ENCODE measurements at places on chromosomes 6 and 20. TPM values are rescaled to one million over a fixed set of nuclear protein-coding genes. Genes with fewer than 3 reads are reported as not detected.

DNA sequence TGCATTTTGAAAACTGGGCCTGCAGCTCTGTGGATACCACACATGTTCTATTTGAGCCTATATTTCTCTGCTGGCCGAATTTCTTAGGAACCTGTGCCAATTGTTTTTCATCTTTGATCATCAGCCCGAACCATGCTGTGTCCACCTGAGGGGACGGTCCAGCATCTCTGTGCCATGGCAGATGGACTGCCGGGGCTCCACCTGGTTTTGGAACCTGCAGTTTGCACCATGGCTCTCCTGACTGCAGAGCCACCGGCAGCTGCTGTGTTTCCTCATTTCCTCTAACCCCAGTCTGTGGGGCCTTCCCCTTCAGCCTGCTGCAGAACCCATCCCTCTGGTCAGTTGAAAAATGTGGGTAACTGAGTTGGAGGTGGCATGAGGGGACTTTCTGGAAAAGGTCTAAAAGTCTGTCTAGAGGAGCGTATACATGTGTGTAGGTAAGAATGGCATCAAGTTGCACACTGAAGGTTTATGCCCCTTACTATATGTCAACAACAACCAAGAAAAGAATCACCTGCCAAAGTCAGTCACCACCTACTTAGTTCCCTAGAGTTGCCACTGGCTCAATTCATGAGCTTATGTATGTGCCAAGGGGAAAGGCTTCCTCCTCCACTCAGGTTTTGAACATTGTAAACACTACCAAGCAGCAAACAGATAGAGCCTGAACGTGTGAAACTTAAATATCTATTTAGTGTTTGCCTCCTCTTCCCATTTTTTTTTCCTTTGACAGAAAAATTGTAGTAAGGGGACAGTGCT, 548.2 kb downstream of the PRKN start:
- no peak for DNase-seq
- no peaks in the 10 kb centered on the region for H3K4me1 ChIP-seq
- H3K27ac ChIP-seq, result no peak overlapping the region
- H3K4me3 ChIP-seq, result no peak overlapping the region

Gene GLP1R
- total RNA-seq, result 5.7 TPM

DNA sequence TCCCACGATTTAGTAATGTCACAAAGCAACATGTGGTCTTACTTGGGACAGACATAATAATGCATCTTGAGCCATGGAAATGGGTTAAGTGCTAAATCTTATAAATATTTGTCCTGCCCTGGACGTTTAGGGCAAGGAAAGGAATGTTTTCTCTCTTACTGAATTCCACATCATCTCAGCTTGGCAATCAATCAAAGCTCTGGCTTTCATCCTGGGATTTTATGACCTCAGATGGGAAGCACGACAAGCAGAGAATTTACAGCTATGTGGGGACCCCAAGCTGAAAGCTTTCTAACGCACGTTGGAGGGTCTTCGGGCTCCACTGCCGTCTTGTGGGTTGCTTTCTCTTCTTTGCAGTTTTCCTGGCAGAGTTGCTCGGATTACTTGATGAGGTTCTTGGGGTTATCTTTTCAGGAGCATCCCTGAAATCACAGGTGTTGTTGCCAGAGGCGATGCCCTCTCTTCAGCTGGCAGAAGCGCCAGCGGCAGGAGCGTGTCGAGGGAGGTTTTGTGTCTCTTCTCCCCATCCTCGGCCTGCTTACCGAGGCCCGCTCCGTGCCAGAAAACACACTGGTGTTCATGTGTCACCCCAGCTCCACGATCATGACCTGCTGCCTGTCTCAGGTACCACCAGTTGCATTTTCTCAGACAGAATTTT, 73.4 kb upstream of the FRMD1 start:
- no peaks in the 10 kb centered on the region for H3K36me3 ChIP-seq
- no peak for DNase-seq
- H3K27me3 ChIP-seq, result no peaks in the 10 kb centered on the region
- H3K4me1 ChIP-seq, result peaks cover 5% of the 10 kb centered on the region
- no peak overlapping the region for H3K4me3 ChIP-seq

Gene HLA-DRB1
- total RNA-seq, result 20.5 TPM

GRCh38 chr6:43074847-43075669, 1.1 kb upstream of the PTK7 start:
- DNase-seq, result no peak
- no peak overlapping the region for H3K27ac ChIP-seq
- no peaks in the 10 kb centered on the region for H3K27me3 ChIP-seq
- H3K4me3 ChIP-seq, result no peak overlapping the region

DNA sequence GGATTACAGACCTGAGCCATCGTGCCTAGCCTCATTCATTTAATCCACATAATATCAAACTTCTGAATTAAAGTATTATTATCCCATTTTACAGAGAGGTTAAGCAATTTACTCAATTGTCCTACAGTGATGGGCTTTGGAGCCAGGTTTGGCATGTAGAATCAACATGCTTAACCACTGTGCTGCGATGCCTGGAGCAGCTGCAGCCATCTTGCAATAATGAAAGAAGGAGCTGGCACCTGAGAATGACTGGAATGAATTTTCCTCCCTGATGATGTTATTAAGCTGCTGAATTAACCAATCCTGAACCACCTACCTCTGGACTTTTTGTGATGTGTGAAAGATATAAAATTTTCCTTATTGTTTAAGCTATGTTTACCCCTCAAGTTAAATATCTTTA, 13.1 kb upstream of the CCND3 start:
- H3K27ac ChIP-seq, result no peak overlapping the region
- no peaks in the 10 kb centered on the region for H3K36me3 ChIP-seq
- H3K4me3 ChIP-seq, result no peak overlapping the region
- H3K4me1 ChIP-seq, result no peaks in the 10 kb centered on the region

DNA sequence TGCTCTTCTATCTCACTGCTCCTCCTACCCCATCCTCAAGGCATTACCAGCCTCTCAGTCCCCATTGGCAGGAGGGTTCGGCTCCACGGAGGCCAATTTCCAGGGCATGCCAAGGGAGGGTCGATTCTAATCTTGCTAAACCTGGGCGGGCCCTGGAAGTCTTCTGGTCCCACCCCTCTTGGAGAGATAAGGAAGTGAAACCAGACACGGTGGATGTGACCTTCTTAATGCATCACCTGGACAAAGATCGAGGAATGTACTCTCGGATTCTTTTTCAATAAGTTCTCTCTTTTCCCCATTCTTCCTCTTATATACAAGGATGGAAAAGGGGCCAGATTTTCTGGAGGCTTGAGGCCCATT, 112.2 kb upstream of the ARMC2 start:
- H3K36me3 ChIP-seq, result no peaks in the 10 kb centered on the region
- DNase-seq, result no peak
- H3K4me1 ChIP-seq, result peaks cover 28% of the 10 kb centered on the region
- no peak overlapping the region for H3K4me3 ChIP-seq

DNA sequence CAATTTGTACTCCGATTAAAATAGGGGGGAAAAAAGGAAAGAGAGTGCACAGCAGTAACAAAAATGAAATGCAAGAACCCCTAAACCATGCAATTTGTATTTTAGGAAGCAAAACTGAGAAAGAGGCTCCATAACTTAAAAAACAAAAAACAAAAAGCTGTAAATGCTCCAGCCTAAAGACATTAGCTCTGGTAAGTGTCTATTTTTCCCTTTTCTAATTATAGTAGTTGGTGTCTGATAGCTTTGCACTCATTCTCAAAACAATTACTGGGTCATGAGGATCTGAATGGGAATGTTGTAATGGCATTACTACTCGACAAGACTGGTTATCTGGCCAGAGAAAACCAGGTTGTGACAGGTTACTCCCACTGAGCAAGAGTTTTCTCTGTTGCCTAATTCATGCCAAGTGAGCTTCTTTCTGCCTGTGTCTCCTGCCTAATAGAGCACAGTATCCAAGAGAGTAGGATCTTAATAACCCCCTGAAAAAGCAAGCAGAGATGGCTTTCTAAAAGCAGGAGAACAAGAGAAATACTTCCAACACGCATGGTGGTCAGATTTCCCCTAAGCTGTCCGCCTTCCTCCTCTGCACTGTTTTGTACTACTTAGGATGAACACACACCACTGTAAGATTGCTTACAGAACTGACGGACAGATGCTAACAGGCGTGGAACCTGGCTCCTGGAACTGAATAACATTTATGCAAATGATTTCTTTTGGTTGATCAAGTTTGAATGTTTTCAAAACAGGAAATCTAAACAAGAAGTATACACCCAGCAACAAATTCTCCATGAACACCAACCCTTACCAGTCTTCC, 86.4 kb downstream of the FKBP5 start:
- peak overlapping the region; percentile 91 for H3K27ac ChIP-seq
- H3K4me3 ChIP-seq, result no peak overlapping the region
- H3K4me1 ChIP-seq, result peaks cover 48% of the 10 kb centered on the region
- H3K27me3 ChIP-seq, result no peaks in the 10 kb centered on the region
- H3K36me3 ChIP-seq, result no peaks in the 10 kb centered on the region

DNA sequence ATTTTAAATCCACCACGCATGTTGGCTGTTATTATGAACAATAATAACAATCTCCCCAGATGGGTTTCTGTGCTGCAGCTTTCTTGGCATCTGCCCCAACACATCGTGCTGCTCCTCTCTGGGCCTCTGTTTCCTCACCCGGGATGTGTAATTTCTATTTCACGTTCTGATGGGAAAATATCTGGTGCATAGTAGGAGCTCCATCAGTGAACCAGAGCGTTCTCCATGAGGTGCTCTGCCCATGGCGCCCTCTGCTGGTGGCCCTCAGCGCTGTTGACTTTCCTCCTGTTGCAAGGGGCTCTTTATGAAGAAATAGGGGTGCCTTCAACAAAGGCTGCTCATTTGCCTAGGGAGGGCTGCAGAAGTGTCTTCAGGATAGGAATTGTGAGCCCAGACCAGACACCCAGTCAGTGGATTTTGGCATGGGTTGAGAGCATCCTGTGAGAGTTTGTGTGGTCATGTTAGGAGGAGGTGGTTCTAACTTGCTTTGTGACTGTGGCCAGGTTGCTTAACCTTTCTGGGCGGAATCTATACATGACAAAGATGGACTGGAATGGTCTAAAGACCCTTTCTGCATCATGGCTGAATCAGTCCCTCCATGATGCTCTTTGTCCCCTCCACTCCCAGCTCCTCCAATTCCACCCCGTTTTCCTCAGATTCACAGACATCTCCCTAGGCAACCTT, 8.1 kb downstream of the SCRT2 start:
- DNase-seq, result peak; percentile 40
- no peaks in the 10 kb centered on the region for H3K36me3 ChIP-seq
- H3K27me3 ChIP-seq, result peaks cover 15% of the 10 kb centered on the region
- H3K4me3 ChIP-seq, result no peak overlapping the region
- H3K27ac ChIP-seq, result no peak overlapping the region

Gene PRIM2
- 5.3 TPM for total RNA-seq

DNA sequence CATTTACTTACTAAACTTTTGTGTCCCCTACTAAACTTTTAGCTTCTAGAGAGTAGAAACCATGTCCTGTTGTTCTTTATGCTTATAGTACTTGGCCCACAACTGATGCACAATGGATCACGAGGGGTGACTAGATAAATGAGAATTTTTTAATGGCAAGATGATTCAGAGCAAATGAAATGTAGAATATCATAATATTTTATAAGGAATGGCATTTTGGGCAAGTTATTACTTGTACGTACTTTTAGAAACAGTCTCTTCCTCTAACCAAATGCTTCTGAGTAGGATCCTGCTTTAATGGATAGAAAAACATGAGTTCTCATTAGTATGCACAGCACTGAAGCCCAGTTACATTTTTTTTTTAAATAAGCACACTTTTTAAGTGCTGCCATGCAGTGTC, 336.3 kb downstream of the NRN1 start:
- no peaks in the 10 kb centered on the region for H3K4me1 ChIP-seq
- H3K27me3 ChIP-seq, result no peaks in the 10 kb centered on the region
- no peak overlapping the region for H3K27ac ChIP-seq
- no peak for DNase-seq
- no peak overlapping the region for H3K4me3 ChIP-seq
- H3K36me3 ChIP-seq, result no peaks in the 10 kb centered on the region

DNA sequence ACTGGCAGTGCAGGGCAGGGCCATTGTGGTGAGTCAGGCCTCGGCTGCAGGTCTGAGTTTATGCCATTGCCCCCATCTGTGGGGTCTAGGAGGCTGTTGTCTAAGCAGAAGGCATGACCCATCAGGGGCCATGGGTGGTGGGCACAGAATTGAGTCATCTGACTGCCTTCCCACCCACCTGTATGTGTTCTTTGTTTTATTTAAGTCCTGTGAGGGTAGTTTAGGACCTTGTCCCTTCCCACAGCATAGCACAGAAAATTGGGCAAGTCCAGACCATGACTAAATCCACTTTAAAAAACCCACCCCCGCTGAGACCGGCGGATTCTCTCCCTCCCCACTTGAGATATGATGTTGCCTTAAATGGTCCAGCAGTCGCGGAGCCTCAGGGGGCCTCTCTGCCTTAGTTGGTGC, 40.3 kb downstream of the ERMARD start:
- H3K4me3 ChIP-seq, result no peak overlapping the region
- no peak for DNase-seq
- H3K4me1 ChIP-seq, result peaks cover 16% of the 10 kb centered on the region
- no peaks in the 10 kb centered on the region for H3K27me3 ChIP-seq
- no peak overlapping the region for H3K27ac ChIP-seq

- no peaks in the 10 kb centered on the region for H3K4me1 ChIP-seq
- H3K4me3 ChIP-seq, result no peak overlapping the region
- no peak for DNase-seq
- H3K27ac ChIP-seq, result no peak overlapping the region
- no peaks in the 10 kb centered on the region for H3K27me3 ChIP-seq
Measured at GRCh38 chr6:84204011-84204410, 23.4 kb downstream of the CEP162 start.

Gene SLC35F1
- total RNA-seq, result under 0.01 TPM

DNA sequence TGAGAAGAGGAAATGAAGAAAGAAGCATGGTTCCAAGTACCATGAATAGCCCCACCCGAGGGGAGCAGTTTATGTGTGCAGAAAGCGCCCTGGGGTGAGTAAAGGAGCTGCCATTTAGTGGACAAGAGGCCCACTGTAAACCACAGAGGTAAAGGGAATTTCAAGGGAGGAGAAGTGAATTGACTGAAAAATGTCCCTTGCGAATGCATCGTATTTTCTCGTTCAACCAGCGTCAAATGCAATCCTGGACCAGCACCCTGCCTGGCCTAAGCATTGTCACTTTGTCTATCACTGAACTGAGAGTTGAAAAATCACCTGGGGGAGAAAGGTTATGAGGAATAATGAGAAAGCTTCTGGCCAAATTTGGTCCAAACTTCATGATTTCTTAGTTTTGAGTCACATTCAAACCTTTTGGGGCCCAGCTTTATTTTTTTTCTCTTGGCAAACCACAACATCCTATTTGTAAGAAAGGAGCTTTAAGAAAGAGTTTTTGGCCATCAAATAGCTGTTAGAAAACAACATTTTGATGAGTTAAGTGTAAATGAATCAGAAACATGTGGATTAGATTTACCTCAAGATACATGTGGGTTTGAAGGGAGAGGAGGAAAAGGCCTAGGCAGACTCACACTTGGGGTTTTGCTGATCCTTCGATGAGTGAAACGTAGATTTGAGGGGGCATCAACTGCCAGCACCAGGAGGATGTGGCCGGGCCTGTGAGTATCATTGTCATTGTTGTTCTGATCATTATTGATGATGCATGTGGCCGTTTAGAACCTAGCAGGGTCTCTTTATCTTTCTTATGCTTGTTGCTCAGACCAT, 214.0 kb downstream of the CLIC5 start:
- no peak overlapping the region for H3K27ac ChIP-seq
- no peak for DNase-seq
- no peak overlapping the region for H3K4me3 ChIP-seq
- H3K36me3 ChIP-seq, result no peaks in the 10 kb centered on the region
- no peaks in the 10 kb centered on the region for H3K27me3 ChIP-seq

Gene ITPA
- total RNA-seq, result 36.3 TPM

- H3K27me3 ChIP-seq, result no peaks in the 10 kb centered on the region
- no peaks in the 10 kb centered on the region for H3K4me1 ChIP-seq
- DNase-seq, result no peak
- H3K36me3 ChIP-seq, result no peaks in the 10 kb centered on the region
- H3K4me3 ChIP-seq, result no peak overlapping the region
- H3K27ac ChIP-seq, result peak overlapping the region; percentile 40
Measured at GRCh38 chr6:104640761-104641160, 219.0 kb downstream of the HACE1 start.

Gene RSPH9
- not detected for total RNA-seq
